NCI-H1694 treated with DMSO at 0.1 percent for 48 hours (cell line): ENCODE measurements at places on chromosomes 1 and 21.

DNA sequence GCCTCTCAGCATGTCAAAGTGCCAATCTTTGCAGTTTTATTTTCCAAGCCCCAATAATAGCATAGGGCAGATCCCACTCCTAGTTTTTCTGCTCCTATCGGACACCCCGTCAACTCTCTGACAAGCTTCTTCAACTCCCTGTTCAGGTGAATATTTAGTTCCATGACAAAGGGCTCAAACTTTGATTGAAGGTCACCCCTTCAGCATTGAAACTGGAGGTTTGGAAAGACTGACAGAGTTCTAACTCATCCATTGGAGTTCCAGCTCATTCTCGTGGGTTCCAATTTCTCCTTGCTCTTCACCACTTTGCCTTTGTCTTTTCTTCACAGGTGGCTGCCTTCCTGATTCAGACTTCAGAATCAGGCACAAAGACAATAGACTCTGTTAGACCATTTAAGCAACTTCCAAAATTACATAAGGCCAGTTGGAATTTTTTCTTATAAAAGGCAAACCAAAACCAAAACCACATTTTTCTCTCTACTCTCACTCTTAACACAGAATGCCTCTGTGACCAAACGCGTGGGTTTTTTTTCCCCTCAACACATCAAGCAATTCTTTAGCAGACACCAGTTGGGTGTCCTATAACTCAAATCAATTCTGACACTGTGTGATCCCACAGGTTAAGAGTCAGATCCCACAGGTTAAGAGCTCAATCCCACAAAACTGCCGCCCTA is 169.3 kb upstream of the USP25 start:
- no peak for DNase-seq

- DNase-seq, result peak; percentile 27
Observed at GRCh38 chr1:10694274-10694632, 102.2 kb downstream of the CASZ1 start.

- no peak for DNase-seq
Observed at GRCh38 chr1:50300297-50300696, 122.9 kb downstream of the DMRTA2 start.

- peak; percentile 57 for DNase-seq
Observed at GRCh38 chr1:42747125-42747524, 7.1 kb upstream of the CLDN19 start.

- no peak for DNase-seq
Observed at GRCh38 chr1:192878249-192878648, 69.4 kb downstream of the RGS2 start.

DNA sequence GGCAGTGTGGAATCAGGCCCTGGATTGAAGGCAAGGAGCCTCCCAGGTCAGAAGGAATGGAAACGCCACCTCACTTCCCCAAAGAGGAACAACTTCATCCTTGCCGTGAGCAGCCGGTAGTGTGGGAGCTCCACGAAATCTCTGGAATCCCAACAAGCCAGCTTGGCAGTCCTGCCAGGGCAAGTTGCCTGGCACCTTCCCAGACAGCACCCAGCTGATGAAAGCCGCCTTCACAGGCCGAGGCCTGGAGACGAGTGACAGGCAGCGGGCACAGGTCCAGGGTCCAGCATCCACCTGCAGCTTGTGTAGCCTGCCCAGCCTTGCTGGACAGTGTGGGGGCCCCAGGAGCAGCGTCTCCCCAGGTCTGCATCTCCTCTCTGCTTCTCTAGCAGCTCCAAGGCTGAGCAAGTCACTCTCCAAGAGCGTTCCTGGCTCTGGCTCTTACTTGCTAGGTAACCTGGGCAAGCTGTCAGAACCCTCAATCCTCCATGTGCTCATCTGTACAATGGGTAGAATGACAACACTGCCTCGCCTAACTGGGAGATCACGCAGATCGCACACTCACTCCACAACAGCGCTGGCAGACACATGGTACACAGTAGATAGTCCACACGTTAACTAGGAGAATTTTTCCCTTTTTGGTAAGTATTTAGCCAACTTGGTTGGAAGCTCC is 43.0 kb downstream of the ACOT7 start:
- DNase-seq, result peak; percentile 36

- DNase-seq, result no peak
Observed at GRCh38 chr1:46422261-46422871, 28.2 kb downstream of the FAAH start.

DNA sequence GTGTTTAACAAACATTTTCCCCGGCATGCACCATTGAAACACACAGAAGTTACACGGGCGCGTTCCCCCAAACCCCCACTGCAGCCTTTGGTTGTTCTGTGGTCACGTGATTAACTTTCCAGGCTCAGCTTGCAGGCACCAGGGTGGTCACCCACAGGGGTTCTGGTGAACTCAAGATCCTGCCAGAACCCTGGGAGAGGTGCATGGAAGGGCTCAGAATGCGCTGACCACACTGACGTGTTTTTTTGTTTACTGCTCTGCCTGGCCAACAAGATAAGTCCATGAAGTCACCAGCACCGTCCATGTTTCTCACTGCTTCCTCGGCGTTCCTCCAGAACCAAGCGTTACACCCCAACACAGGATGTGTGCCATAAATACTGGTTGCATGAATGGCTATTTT is 229.5 kb upstream of the VAMP3 start:
- DNase-seq, result no peak

- no peak for DNase-seq
Observed at GRCh38 chr1:230076121-230076520, 9.1 kb downstream of the GALNT2 start.

- DNase-seq, result no peak
Observed at GRCh38 chr1:101025283-101025656, 314 bp downstream of the DPH5 start.

DNA sequence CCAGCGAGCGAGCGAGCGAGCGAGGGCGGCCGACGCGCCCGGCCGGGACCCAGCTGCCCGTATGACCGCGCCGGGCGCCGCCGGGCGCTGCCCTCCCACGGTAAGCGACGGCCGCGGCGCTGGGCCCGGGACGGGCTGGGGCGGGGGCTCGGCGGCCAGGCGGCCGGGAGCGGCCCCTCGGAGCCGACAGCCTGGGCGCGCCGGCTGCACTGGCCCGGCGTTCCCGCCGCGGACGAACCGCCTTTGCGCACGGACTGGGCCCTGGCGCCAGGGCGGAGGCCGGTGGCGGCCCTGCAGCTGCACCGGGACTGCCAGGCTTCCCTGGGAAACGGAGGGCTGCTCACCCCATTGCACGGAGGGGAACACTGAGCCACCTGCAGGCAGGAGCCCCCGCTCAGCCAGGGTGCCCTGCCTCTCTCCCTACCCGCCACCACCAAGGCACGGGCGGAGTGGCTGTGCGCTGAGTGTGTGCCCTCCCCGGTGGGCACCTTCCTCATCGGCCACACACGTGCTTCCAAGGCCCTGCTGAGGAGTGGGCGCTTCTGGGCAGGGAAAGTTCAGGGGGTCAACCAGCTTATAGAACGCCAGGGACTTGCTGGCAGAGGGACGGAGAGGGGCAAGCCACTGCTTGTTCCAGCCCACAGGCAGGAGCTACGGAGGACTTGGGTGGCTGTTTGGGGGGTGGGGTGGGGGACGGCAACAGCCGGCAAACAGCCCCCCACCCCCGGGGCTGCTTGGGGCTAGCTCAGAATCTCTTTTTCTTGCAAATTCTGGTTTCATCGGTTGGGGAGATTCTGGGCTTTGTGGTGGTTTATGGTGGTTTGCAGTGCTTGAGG is 532 bp downstream of the CSF1 start:
- no peak for DNase-seq

DNA sequence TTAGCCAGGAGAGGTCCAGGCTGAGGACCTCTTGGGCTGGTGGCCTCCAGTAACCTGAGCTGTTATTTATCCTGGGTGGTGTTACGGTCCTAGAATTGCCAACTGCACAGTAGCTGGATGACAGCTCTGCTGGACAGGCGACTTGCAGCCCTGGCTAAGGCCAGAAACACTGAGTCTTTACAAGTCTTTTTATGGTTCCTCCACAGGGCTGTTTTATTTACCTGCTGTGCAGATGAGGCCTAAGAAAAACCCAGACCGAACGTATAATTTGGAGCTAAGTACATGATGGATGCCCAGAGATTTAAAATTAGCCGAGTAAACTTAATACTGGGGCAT is 30.4 kb upstream of the LRRC38 start:
- DNase-seq, result no peak

- no peak for DNase-seq
Observed at GRCh38 chr1:34898330-34898761, 31.1 kb downstream of the DLGAP3 start.

- DNase-seq, result no peak
Observed at GRCh38 chr1:201221201-201221846, 30.7 kb downstream of the IGFN1 start.

- no peak for DNase-seq
Observed at GRCh38 chr1:8161546-8162105, 135.5 kb upstream of the ERRFI1 start.

GRCh38 chr1:181124291-181124751 is 35.8 kb downstream of the IER5 start:
- DNase-seq, result no peak

DNA sequence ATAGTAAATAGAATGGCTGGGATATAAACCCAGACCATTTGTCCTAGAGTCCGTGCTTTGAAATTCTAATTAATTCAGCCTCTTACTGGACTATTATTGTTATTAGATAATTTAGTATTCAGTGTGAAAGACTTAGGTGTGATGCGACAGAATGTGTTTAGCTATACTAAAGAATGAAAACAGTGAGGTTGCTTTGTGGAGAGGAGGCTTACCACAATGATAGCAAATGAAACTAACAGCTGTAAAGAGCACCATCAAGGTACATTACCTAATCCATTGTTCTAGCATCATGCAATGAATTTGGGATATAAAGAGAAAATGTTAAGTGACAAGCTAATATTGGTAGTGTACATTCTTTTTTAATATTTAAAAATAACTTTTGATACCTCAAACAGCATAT is 911.1 kb downstream of the KCNT2 start:
- no peak for DNase-seq

- DNase-seq, result peak; percentile 38
Observed at GRCh38 chr1:156104065-156104810, 10.3 kb upstream of the LMNA start.

DNA sequence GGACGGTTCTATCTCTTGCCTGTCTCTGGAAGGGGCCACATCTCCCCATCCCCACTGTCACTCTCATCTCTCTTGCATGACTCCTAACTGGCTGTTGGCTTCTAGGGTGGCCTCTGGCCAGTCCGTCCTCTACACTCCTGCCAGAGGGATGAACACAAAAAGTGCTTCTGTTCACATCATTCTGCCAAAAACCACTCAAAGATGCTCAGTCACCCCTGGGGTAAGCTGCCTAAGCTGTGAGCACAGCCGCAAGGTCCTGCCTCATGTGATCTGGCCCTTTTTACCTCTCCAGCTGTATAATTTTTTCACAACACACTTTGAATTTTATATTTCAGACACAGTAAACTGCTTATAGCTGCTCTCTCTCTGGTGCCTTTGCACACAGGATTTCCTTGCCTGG is 97.6 kb upstream of the CD34 start:
- no peak for DNase-seq

DNA sequence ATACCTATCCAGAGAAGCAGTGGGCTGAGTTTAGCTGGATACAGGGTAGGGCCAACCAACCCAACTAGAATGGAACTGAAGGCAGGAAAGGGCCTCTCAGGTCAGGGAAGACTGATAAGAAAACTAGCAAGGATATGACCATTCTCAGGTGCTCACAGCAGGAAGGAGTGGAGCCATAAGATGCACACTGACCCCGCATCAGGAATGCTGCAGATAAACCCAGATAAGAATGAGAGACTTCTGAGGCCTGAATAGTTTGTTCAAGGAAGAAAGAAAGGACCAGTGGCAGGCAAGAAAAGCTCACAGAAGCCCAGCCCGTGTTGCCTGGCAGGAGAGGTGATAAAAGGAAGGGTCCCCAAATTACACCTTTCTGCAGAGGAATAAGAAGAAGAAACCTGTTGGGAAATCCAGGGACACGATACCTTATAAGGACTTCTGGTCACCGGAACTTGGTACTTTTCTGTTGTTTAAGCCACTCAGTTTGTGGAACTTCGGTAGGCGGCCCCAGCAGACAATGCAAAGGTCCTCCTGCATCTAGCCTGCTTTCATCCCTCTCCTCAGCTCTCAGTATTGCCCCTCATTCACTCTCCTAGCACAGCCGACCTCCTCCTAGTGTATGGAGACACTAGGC is 58.9 kb downstream of the ATP1A1 start:
- no peak for DNase-seq

GRCh38 chr1:116826818-116827606 is 72.8 kb downstream of the CD2 start:
- DNase-seq, result peak; percentile 37

- DNase-seq, result no peak
Observed at GRCh38 chr1:109167001-109167506, 46.7 kb upstream of the SARS1 start.

GRCh38 chr1:34694383-34694782 is 60.5 kb upstream of the GJB5 start:
- DNase-seq, result no peak

GRCh38 chr1:183632964-183633363 is 2.6 kb downstream of the ARPC5 start:
- no peak for DNase-seq

DNA sequence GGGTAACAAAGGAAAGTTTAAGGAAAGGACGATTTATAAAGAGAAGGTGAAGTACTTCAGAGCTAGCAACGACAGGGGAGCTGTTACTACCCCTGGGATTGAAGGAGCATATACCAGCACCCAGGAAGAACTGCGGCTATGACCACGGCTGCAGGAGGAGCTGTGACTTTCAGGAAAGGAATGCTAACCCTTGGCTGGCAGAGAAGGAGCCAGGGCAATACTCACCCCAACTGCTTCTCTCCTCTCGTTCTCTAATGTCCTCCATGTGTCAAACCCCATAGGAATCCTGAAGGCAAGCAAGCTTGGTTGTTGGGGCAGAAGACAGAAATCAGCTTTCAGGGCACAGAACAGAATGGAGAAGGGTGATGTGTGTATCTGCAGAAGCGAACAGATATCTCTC is 120.5 kb downstream of the TMEM53 start:
- no peak for DNase-seq

DNA sequence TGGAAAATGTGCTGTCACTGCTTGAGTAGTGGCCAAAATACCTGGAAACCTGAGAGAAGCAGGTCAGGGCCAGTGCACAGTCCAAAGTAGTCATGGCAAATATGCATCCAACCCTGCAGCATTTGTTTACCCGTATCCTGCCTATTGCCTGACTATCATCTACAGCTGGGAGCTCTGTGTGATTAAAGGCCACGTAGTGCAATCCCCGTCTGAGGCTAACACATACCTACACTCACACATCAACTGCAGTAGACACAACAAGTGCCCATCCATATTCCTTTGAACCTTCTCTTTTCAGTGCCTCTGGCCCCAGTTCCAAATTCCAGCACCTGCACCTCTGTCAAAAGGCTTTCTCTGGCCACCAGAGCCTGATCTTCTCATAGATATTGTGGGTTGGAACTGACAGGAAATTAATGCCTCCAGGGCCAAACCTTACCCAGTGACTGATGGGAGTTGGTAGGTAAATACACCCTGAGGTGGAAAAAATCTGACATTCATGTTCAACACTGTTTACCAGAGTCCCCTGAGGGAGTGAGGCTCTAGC is 383.0 kb downstream of the SETD4 start:
- DNase-seq, result no peak
